ENCODE measurements at places on chromosomes 4 and X.

DNA sequence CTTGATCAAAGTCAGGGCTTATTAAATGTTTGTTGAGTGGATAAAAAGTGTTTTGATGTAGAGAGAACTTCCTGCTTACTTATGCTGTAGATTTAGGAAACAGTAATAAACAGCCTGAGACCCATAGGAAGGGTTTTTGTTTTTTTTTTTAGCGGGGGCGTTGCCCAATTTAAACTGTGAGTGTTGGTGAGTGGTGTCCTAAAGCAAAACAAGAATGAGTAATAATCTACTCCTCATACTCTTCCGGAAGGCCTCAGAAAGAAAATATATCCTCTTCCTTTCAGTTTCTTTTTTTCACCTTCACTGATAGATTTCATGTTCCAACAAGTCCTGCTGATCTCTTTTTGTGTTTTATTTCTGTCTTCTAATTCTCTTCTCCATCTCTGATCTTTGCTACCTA lies 104.4 kb upstream of the SCML1 start:
- no peak for DNase-seq

DNA sequence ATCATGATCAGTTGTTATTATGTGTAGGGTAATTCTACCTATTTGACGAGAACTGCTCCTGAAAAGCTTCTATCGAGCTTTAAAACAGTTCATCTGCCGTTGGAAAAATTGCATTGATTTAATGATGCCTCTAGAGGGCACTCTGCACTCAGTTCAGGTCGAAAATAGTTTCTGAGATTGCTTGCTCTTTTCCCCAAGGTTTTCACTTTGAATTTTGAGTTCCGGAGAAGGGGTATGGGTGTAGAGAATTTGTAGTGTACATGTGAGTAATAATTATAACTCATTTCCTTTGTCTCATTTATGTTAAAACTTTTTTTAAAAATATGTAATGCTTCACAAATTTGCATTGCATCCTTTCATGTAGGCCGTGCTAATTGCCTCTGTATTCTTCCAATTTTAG lies 28.4 kb upstream of the TNIP3 start:
- DNase-seq, result no peak

GRCh38 chr4:6195602-6196319 lies 4.6 kb downstream of the JAKMIP1 start:
- DNase-seq, result no peak

DNA sequence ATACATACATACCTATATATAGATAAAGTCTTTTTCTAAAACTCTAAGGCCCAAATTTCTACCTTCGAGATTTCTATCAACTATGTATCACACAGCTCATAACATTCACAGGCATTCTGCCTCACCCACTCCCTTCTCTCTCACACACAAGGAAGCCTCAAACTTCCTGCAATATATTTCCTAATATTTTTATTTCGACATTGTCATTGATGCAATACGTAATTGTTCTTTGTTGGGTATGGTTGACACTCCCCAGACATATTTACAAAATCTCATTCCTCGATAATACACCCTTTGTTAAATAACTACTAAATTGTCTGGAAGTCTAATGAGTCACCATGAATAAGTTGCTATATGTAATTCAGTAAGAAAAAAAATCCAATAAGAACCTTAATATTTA lies 143.5 kb downstream of the HNRNPD start:
- no peak for DNase-seq

DNA sequence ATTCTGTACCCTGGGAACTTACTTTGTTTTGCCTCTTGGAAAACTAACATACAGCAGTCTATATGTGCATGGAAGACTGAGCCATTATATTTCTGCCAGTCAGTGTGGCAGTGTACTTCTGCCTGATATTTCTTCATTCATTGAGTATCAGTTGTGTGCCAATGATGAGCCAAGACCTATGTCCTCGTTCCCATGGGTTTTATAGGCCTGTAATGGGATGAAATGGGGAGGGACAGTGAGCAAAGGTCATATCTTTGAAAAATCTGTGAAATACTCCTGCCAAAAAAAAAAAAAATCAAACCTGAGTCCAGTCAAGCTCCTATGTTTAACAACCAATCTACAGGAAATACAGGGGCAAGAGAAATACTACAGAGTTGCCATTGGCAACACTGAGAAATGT lies 9.1 kb downstream of the NSD2 start:
- DNase-seq, result no peak

DNA sequence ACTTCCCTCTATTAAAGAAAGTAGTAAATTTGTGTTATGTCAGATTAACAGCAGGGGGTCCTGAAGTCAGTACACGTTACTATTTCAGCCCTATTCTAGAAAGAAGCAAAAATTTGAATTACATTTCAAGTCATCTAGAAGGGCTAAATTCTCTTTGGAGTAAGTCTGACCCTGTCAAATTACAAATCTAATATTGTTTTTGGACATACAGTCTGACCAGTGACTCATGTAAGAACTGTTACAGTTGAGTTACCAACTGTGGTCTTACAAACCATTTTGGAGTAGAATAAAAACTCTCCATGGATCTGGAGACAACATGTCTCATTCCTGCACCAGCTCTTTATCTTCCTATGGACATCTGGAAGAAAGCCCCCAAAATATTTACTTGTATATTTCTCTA lies 36.0 kb upstream of the GYPA start:
- DNase-seq, result no peak

DNA sequence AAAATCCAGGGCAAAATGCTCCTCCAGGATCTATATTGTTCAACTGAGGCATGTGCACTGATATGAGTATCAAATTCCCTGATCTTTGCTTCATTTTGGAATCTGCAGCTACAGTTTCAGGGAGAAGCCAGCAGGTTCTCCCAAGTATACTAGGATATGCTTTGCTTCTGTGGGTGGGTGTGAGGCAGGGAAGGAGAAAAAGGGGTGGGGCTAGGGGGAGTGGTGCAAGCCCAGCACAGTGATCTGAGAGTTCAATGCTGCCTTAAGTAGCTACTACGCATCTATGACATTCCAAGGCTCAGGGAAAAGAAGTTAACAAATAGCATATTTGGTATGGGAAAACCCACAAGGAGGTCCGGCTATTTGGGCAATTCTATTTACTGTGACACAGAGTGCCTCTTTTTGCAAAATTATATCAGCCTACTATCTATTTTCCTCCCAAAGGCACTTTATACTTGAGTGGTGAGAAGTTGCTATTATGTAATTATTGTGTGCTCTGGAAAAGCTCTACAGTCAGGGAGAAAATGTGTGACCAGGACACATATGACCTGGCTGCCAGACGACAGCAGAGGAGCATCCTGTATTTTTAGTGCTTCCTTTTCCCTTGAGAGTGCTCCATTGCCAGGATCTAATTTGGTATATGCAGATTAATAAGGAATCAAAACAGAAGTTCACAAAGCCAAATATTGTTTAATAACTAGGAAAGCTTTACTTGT lies 162.0 kb downstream of the RNF150 start:
- no peak for DNase-seq

DNA sequence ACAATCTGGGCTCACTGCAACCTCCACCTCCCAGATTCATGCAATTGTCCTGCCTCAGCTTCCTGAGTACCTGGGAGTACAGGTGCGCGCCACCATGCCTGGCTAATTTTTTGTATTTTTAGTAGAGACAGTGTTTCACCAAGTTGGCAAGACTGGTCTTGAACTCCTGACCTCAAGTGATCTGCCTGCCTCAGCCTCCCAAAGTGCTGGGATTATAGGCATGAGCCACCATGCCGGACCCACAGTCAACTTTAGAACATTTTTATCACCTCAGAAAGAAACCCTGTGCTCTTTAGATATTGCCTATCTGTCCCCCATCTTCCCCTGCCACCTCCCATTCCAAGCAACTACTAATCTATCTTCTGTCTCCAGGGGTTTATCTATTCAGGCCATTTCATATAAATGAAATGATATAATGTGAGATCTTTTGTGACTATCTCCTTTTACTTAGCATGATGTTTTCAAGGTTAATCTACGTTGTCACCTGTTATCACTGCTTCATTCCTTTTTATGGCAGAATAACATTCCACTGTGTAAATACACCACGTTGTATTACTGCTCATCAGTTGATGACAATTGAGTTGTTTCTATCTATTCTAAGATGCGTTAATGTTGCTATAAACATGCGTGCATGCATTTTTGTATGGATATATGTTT lies 44.3 kb upstream of the GALNT7 start:
- DNase-seq, result no peak

DNA sequence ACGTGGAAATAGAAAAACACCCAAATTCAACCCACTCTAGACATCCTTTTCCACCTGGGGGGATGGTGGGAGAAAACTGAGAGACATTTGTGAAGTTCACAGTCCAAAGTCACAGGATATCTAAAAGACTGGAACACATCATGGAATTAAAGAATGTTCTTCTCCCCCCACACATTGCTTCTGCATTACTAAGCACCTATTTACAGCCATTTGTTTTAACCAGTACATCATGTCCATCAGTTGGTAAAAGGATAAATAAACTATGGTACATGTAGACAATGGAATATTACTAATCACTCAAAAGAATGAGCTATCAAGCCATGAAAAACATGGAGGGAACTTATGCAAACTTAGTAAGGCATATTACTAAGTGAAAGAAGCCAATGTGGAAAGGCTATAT lies 185.5 kb upstream of the ANXA10 start:
- no peak for DNase-seq

DNA sequence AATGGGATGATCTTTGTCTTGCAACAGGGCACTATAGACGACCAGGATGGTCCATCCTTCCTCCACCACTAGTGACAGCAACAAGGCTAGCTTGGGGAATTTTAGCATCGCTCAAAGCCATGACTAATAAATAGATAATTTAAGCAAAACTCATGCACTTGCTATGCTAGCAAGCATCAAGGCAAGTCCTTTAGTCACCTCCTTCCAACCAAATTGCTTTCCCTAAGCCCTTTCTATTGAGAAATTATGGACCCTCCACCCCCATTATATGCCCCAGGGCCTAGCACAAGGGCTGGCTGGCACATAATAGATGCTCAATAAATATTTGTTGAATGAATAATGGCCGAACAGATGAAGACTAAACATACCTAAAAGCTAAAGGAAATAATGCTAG lies 28.6 kb downstream of the SLC16A2 start:
- DNase-seq, result no peak

DNA sequence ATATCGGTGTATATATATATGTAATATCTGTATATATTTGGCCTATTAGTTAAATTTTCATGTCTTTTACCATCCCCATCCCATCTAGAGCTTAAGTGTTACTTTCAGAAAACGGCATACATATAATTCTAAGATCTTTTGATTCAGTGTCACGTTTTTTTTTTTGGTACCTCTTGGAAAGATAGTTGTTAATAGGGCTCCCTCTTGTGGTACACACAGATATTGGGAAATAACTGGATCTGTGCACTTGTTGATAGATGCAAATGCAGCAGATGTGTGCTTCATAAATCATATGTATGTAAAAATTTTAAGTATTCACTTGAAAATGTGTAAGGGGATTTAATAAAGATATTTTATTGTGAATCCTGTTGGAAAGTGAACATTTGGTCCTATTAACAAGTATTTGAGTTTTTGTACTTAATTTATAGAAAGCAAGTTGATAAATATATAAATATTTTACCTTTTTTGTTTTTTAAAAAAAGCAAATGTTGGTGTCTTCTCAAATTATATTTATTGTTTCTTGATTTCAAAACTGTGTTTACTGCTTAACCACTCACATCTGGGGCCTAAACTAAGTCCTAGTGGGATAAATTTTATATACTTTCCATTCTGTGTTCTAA lies 74.7 kb downstream of the PAQR3 start:
- peak; percentile 7 for DNase-seq

- DNase-seq, result no peak
These were observed 267.8 kb upstream of the ANKRD50 start for GRCh38 chr4:124980276-124980752.

GRCh38 chr4:7279902-7280301 lies 87.6 kb downstream of the SORCS2 start:
- no peak for DNase-seq

All from NCI-H524 treated with DMSO at 0.1 percent for 48 hours (cell line).